ENCODE measurements at places on chromosomes 2 and 18. TPM values are rescaled to one million over a fixed set of nuclear protein-coding genes. Genes with fewer than 3 reads are reported as not detected.

GRCh38 chr2:239326831-239327535, 73.8 kb downstream of the HDAC4 start:
- DNase-seq = no peak

The ZNF385B gene
- 11.6 TPM for polyA plus RNA-seq

The CXXC1 gene
- 74.5 TPM for polyA plus RNA-seq

The ZBTB7C gene
- 15.9 TPM for polyA plus RNA-seq

- peak; percentile 42 for DNase-seq
Measured at GRCh38 chr2:241217320-241218031, 29.0 kb downstream of the ANO7 start.

The GALNT5 gene
- polyA plus RNA-seq = 0.50 TPM

DNA sequence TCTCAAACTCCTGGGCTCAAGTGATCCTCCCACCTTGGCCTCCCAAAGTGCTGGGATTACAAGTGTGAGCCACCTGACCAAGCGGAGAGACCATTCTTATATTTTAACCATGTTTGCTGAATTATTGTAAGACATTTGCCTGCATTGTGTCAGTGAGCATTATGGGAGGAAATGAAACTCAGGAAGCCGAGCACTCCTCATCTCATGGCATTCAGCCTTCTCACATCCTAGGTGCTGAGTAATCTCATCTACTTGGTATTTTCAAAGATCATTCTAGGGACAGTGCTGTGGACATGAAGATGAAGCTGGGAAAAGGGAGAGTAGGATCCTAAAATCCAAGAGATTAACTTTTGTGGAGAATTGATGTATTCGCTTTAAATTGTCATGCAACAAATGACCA, 66.1 kb downstream of the NAPG start:
- DNase-seq = no peak

DNA sequence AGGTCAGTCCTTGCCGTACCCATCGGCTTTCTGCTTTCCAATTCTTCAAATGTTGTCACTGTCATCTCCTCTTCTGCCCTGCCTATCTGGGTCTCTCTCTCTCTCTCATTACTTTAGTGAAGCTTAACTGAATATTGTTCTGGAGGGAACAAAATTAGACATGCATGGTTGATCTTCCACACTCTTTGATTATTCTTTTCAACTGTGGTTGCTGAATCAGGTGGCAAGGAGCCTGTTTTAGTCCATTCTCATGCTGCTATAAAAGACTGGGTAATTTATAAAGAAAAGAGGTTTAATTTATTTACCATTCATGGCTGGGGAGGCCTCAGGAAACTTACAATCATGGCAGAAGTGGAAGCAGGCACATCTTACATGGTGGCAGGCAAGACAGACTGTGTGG, 157.9 kb downstream of the ARL4C start:
- no peak for DNase-seq

DNA sequence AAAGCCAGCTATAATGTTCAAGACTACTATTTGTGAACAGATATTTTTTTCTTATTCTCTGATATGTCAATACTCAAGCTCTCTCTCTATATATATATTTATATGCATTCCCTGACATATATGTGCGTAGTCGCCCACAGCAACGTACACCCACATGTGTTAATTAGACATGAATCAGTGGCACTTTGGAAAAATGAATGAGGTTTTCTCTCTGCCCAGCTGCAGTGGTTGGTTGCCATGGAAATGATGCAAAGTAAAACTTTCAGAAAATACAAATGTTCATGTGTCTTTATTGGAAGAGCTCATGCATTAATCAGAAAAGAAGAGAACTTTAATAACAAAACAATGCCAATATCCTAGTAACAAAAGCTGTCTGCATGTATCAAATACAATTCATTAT, 34.7 kb downstream of the UNC80 start:
- no peak for DNase-seq

DNA sequence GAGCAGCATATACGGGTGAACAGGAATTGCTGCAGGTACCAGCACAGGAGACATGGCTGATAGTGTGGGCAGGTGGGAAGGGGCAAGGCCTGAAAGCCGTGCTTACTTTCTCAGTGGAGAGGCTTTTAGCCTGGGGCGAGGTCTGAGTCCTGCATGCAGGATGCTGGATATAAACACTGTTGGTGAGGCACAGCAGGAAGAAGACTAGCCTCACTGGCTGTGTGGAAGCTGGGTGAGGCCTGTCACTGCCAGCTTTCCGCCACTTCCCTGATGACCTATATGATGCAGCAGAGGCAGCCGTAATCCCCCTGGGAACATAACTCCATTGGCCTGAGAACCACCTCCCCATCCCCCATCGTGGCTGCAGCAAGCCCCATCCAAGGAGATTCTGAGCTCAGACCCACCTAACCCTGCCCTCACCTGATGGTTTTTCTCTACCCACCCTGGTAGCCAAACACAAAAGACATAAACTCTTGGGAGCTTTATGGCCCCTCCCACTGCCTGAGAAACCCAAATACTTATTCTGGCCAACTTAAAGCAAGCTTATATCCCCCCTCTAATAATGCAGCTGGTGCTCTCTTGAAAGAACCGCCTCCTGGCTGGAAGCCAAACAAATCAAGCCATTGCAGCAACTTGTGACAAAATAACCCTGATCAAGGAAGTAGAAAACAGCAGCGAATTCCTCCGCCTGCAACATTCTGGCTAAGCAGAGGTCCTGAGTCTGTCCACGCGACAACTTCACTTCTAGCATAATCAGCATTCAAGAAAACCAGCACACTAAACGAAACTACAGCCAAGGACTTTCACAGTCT, 54.6 kb upstream of the DSC1 start:
- no peak for DNase-seq
